ENCODE measurements at places on chromosomes 12 and 14.

GRCh38 chr14:24612196-24612595, 2.7 kb upstream of the GZMH start:
- DNase-seq: no peak

DNA sequence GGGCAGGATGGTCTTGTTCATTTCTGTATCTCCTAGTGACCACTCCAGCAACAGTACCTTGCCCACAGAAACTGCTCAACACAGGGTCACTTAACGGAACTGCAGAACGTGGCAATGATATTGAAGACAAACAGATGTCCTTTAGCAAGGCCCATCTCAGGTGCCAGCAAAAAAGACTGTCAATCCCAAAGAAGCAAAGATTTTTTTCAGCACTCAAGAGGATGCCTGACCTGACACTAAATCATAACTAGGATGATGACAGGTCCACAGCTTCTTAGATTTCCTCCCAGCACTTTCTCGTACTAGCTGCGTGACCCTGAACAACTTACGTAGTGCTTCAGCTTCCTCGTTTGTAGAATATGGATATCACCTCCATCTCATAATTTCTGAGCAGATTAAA, 39.4 kb downstream of the ATP2B1 start:
- DNase-seq: no peak

GRCh38 chr12:124737040-124737419, 126.6 kb downstream of the SCARB1 start:
- no peak for DNase-seq

- DNase-seq: no peak
These were observed 8.5 kb downstream of the MYH6 start for GRCh38 chr14:23399591-23399990.

DNA sequence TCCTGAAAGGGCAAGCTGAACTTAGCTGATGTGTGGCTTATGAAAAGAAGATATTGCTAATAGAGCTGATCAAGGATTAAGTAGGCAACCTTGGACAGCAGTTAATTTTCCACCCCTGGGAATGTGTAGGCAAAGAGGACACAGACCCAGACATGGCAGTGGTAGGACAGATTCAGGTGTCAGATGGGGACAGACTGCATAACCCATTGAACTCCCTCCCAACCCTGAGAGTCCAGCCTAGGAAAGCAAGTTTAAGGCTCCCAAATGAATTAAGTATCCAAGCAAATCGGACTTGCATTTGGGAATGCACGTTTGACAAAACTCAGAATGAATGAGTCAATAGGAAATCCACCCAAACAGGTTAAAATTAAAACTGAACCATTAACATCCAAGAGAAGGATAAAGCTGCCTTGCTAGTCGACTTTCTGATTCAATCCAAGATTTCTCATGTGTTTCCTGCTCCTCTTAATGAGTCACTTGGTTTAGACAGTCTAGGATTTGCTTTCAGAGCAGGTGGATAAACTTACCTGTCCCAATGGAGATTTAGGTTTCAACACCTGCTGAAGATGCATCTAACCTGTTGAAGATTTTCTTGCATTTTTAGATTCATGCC, 385.4 kb downstream of the CCDC91 start:
- DNase-seq: no peak

DNA sequence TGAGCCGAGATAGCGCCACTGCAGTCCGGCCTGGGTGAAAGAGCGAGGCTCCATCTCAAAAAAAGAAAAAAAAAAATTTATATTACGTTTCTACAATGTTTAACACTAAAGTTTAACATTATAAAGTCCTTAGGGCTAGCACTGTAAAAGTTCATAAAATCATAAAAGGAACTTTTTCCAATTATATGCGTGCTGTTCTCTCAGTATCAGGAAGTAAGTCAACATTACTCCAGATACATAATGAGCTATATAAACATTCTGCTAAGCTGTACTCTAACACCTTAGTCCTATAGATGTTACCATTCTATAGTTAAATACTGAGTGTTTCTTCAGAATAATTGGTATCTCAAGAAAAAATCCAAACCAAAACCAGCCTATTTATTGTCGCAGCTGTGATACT, 32.6 kb downstream of the SLC41A2 start:
- no peak for DNase-seq

DNA sequence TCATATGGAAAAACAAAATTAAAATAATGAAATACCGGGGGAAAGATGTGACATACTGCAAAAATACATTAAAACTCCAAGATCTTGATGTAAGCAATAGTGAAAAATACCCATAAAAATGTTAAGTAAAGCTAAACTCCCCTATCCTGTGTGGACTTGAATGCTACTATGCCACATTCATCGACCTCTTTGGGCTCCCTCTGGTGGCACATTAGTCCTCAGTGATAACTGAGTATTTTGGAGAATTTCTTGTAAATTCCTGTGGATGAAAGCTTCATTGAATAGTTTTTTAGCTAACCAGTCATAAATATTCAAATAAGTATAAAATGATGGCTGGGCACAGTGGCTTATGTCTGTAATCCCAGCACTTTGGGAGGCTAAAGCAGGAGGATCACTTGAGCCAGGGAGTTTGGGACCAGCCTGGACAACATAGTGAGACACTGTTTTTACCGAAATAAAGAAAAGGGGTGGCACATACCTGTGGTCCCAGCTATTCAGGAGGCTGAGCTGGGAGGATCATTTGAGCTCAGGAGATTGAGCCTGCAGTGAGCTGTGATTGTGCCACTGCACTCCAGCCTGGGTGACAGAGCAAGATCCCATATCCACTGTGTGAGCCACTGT, 42.4 kb upstream of the SGPP1 start:
- DNase-seq: peak; percentile 73

GRCh38 chr14:65332141-65332871, 80.2 kb upstream of the FUT8 start:
- no peak for DNase-seq

DNA sequence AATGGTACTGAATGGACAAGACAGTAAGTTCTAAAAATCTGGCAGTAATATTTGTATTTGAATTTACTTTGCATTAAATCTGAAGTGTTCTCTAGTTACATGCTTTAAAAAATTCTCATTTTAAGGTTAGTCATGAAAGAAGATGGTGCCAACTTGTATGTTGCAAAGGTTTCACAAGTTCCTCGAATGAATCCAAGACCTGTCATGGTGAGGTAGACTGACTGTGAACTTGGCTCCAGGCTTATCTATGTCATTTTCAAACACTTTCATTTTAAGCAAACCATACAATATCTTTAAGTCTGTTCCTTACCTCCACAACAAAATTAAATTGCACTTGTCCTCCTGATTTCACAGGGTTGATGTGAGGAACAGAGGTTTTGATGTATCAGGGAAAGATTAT, 23.4 kb downstream of the CLEC2D start:
- DNase-seq: no peak

GRCh38 chr14:104224506-104225277, 86.3 kb downstream of the KIF26A start:
- DNase-seq: peak; percentile 35

DNA sequence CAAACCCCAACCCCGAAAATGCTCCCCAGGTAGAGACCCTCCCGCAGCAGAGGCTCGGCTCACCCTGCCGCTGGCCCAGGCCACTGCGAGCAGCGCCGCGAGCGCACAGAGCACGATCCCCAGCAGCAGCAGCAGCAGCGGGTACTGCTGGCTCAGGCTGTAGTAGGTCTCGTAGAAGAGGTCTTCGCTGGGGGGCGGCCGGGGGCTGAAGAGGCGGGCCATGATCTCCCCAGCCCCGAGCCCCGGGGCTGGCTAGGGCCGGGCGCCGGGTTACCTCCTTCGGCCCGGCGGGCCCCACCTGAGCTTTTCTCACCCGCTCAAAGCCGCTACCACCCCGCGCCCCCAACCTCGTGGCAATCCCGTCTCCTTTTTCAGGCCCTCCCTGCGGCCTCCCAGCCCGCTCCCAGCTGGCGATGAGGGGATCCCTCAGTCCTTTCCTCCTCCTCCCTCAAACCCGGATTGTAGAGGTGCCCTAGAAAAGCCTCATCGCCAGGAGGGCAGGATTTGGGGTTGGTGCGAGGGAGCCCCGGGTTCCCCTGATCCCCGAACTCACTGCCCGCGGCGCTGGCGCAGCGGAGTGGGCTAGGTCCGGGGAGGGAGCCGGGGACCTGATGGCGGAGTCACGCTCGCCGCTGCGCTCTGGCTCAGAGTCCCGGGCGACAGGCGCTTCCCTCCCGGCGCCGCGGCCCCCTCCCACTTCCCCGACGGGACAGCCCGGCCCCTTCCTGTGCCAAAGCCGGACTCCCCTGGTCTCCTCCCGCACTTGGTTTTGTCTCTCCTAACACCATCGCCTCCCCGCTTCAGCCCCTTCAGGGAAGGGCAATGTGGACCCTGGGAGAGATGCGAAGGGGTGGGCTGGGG, at the start of gene ADCY4:
ADCY4 (minus strand) TSS at position 641 of the 861 bp plus-strand sequence; CDS start at position 222, 419 bp downstream.
- DNase-seq: peak; percentile 43

Measured in activated naive CD4-positive, alpha-beta T cell treated with anti-CD3 and anti-CD28 coated beads, Interleukin-2, amount 10 ng/mL, durations not matched to agents 7 days and 5 days (primary cell).